BJ (cell line): ENCODE measurements at places on chromosomes 12 and 14. TPM values are rescaled to one million over a fixed set of nuclear protein-coding genes. Genes with fewer than 3 reads are reported as not detected.

GRCh38 chr12:129559776-129560175 lies 344.0 kb downstream of the TMEM132D start:
- no peak for DNase-seq

DNA sequence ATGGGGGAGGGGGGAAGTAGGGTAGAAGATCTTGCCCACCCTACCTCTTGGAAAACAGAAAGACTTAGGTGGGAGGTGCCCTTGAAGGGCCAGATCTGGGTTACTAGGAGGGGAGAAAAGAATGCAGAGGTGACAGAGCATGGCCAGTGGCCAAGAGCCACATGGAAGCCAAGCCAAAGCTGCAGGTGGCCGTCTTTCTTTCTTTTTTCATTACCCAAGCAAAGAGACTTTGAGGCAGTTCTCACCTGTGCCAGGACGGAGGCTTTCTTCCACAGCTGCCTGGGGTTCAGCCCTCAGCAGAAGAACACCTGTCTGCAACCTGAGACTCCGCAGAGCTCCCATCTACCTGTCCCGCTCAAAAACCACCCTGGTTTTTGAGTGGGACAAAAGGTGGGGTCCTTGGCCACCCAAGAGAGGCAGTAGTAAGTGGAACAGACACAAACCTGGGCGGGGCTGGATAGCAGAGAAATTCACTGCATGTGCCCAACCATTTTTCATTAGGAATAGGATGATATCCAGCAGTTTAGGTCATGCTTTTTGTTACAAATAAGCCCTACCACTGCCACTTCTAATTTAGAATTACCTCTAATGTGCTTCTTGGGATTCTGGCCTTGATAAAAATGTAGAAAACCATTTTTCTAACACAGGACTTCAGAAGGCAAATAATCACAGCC lies 116.5 kb downstream of the DYRK2 start:
- no peak for DNase-seq

DNA sequence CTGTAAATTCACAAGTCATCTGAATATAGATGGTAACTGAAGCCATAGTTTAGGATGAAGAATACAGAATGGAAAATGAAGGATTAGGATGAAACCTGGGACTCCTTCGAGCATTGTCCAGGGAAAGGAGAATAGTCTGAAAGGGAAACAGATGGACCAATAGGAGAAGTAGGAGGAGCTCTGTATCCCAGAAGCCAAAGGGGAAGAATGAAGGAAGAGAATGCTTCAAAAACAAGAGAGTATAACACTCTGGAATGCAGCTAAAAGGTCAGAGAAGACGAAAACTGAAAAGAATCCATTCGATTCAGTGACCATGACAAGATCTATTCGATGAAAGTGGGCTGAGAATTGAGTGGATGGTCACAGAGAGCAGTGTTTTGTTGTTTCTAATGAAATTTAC lies 1.0 kb downstream of the GMFB start:
- DNase-seq, result no peak

The AMDHD1 gene
- polyA plus RNA-seq, result 0.09 TPM in 2 replicates

The LUM gene
- 677 and 1,147 TPM in 2 replicates for polyA plus RNA-seq

The PAX9 gene
- not detected in 2 replicates for polyA plus RNA-seq
